ENCODE measurements at places on chromosomes 7 and 10. TPM values are rescaled to one million over a fixed set of nuclear protein-coding genes. Genes with fewer than 3 reads are reported as not detected.

Gene MAGI2
- total RNA-seq, result 1.6 TPM

Gene A1CF
- not detected for total RNA-seq

Gene HSPB1
- total RNA-seq, result 376 TPM

Gene TWIST1
- total RNA-seq, result 1.0 TPM
